ENCODE measurements at places on chromosomes 6 and 20.
A peak's percentile ranks its signal among the peaks of the same experiment; 100 is the strongest.

DNA sequence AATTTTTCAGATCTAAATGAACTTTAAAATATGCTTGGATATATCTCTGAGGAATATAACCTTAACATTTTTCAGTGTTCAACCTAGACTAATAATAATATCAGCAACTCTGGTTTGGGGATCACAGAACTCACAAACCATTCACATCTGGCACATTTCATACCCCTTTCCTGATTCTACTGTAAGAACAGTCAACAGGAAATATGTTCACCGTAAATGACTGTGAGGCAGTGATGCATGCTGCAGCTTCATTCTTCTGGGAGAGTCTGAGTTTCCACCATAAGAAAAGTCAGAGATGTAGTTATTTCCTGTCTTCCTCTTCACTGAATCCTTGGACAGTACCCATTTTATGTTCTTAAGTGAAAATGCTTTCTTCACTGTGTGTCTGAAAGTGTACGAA lies 134.2 kb upstream of the IFNGR1 start:
- DNase-seq: peak; percentile 83

DNA sequence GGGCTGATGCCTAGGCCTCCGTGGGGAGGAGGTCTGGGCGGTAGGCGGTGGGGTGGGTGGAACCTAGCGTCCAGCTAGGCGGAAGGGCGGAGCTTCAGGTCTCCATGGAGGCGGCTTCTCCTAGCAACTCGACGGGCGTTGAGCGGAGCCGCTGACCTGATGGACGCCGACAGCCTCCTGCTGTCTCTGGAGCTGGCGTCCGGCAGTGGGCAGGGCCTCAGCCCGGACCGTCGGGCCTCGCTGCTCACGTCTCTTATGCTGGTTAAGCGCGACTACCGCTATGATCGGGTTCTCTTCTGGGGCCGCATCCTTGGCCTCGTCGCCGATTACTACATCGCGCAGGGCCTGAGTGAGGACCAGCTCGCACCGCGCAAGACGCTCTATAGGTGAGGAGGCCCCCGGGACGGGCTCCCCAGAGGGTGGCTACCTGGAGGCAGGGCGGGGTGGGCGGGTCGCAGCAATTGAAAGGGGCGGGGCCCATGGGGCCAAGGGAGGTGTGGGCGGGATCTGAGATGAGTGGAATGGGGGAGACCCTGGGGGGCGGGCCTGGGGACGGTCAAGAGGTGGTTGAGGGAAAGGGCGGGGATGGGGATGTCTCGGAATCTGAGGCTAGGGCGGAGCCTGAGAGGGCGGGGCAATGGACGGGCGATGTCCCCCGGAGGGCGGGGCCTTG lies at the start of gene RSPH9:
Gene RSPH9 (plus strand): TSS at position 97 of the 673 bp plus-strand sequence. CDS start 63 bp downstream, at position 160.
- DNase-seq: peak; percentile 25

DNA sequence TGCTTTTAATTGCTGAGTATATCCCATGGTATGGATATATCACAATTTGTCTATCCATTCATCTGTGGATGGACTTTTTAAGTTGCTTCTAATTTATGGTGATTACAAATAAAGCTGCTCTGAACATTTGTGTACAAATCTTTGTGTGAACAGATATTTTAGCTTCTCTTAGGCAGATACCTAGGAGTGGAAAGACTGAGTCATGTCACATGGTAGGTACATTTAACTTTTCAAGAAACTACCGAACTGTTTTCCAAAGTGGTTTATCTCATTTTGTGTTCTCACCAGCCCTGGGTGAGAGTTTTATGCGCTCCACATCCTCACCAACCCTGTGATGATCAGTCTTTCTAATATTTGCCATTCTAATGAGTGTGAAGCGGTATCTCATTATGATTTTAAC lies 31.0 kb upstream of the ZNFX1 start:
- DNase-seq: no peak

- no peak for DNase-seq
These were observed 29.8 kb downstream of the DAAM2 start for GRCh38 chr6:39821742-39822532.

Data from kidney tubule cell (primary cell).